ENCODE measurements at places on chromosomes 7 and 10.

GRCh38 chr7:45646996-45647825 lies 73.0 kb downstream of the ADCY1 start:
- no peak overlapping the region for H3K4me3 ChIP-seq
- H3K27ac ChIP-seq = no peak overlapping the region
- peaks cover 7% of the 10 kb centered on the region for H3K27me3 ChIP-seq
- H3K36me3 ChIP-seq = no peaks in the 10 kb centered on the region
- H3K4me1 ChIP-seq = peaks cover 4% of the 10 kb centered on the region

- H3K27me3 ChIP-seq = no peaks in the 10 kb centered on the region
- no peak overlapping the region for H3K4me3 ChIP-seq
- H3K27ac ChIP-seq = peak overlapping the region; percentile 71
- H3K36me3 ChIP-seq = peaks cover 9% of the 10 kb centered on the region
- DNase-seq = no peak
These were observed 191.9 kb downstream of the ELFN1 start for GRCh38 chr7:1861799-1862458.

DNA sequence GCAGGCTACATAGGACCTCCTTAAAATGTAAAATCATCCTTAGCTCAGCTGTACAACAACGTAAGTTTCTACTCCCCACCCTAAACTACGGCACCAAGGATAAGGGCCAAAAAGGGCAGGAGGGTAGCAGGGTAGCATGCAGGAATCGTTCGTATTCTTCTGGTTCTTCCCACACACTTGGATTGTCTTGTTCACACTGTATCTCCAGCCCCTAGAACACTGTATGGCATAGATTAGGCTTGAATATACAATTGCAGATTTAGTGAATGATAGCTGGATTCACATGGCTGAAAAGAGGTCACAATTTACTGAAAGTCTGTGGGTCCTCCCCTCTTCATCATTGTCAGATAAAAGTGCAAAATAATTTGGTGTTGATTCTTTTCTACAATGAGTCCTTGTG lies 28.2 kb upstream of the PRKAR2B start:
- no peak overlapping the region for H3K27ac ChIP-seq
- no peaks in the 10 kb centered on the region for H3K36me3 ChIP-seq
- no peak for DNase-seq
- H3K4me3 ChIP-seq = no peak overlapping the region
- H3K4me1 ChIP-seq = no peaks in the 10 kb centered on the region

GRCh38 chr10:102718220-102718619 lies 3.8 kb downstream of the SFXN2 start:
- DNase-seq = no peak
- no peaks in the 10 kb centered on the region for H3K27me3 ChIP-seq
- H3K4me3 ChIP-seq = no peak overlapping the region
- H3K27ac ChIP-seq = no peak overlapping the region

DNA sequence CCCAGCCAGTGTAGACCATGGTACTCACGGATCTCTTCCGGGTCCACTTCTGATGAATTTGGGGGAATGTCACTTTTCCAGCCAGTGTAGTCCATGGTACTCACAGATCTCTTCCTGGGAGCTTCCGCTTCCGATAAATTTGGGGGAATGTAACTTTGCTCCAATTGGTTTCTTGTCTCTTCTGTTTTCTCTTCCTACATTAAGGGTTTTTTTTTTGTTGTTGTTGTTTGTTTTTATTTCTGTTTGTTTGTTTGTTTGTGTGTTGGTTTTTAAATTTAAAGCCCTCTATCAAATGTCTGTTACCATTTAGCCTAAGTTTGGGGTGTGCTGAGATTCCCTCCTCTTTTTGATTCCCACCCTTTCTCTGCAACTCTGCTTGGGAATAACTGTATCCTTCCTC lies 475.8 kb upstream of the FZD8 start:
- no peak for DNase-seq
- no peaks in the 10 kb centered on the region for H3K36me3 ChIP-seq
- H3K4me3 ChIP-seq = no peak overlapping the region
- H3K27me3 ChIP-seq = no peaks in the 10 kb centered on the region

- peaks cover 14% of the 10 kb centered on the region for H3K4me1 ChIP-seq
- H3K27ac ChIP-seq = no peak overlapping the region
- no peak overlapping the region for H3K4me3 ChIP-seq
These were observed 103.0 kb downstream of the AUTS2 start for GRCh38 chr7:69701288-69701687.

DNA sequence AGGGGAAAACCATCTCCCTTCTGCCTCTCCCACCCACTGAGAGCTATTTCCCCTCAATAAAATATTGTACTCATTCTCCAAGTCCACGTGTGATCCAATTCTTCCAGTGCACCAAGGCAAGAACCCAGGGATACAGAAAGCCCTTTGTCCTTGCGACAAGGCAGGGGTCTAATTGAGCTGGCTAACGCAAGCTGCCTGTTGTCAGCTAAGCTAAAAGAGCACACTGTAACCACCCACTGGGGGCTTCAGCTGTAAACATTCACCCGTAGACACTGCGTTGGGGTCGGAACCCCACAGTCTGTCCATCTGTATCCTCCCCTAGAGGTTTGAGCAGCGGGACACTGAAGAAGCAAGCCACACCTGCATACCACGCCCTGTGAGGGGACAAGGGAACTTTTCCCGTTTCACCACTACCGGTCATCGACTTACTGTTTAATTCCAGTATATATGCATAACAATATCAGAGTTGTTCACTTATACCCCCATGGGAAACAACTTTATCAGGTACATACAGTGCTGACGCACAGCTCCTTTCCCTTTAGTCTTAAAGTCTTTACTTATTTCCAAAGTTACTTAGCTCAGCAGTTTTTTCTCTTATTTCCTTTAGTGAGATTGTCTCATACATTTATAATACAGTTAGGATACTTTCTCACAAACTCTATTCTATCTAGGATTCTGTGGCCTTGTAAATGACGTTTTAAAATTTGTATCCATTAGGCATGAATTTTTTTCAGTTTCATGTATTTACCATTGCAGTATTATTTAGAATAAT lies 721.6 kb downstream of the ANKRD7 start:
- no peaks in the 10 kb centered on the region for H3K4me1 ChIP-seq
- no peak overlapping the region for H3K27ac ChIP-seq
- no peaks in the 10 kb centered on the region for H3K36me3 ChIP-seq
- no peak overlapping the region for H3K4me3 ChIP-seq
- H3K27me3 ChIP-seq = no peaks in the 10 kb centered on the region

DNA sequence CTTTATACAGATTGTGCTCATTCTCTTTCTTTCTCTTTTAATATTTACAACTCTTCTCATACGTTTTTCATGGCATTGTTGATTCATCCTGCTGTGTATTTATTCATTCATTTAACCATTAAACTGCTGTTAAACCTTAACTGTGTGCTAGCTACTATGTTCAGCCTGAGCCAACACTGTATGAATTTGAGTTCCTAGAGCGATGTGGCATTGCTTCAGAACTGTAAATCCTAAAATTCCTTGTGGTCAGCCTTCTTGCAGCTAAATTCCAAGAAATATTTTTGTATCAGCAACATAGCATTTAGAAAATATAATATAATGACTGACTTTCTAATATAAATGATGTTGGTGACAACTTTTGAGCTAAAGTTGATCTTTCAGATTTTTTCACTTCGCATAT lies 184.7 kb upstream of the FZD1 start:
- peaks cover 13% of the 10 kb centered on the region for H3K4me1 ChIP-seq
- H3K4me3 ChIP-seq = no peak overlapping the region
- H3K27ac ChIP-seq = no peak overlapping the region
- no peak for DNase-seq

DNA sequence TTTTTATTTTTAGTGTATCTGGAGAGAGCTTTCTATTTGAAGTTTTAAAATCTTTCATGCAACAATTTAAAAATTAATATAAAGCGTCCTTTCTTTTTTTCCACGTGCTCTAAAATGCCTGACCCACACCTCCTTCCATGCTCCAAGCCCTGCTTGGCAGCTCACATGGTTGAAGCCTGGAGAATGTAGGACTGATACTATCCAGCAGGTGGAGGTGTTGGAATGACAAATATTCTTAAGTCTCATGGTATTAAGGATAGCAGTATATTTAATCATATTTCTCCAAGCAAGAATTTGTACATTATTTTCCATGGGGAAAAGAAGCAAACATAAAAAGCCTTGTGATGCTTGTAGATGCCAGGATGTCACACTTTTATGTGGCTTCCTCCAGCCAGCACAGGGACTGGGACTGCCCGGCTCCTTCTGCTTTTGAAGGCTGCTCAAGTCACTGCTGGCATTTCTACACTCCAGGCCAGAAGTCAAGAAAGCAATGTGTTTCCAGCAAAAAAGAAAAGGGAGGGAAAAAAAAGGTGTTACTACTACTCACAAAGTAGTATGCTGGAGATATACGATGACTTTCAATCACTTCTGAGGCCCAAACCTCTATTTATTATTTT lies 49.7 kb downstream of the BZW2 start:
- H3K27me3 ChIP-seq = no peaks in the 10 kb centered on the region
- H3K27ac ChIP-seq = no peak overlapping the region
- peaks cover 43% of the 10 kb centered on the region for H3K36me3 ChIP-seq
- no peak overlapping the region for H3K4me3 ChIP-seq
- no peak for DNase-seq

DNA sequence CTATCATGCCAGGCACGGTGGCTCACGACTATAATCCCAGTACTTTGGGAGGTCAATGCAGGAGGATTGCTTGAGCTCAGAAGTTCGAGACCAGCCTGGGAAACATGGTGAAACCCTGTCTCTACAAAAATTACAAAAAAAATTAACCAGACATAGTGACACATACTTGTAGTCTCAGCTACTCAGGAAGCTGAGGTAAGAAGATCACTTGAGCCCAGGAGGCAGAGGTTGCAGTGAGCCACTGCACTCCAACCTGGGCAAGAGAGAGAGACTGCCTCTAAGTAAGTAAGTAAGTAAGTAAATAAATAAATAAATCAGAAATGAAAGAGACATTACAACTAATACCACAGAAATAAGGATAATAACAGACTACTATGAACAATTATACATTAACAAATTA lies 36.2 kb downstream of the PDLIM1 start:
- no peaks in the 10 kb centered on the region for H3K27me3 ChIP-seq
- peak overlapping the region; percentile 76 for H3K27ac ChIP-seq
- H3K4me1 ChIP-seq = peaks cover 17% of the 10 kb centered on the region
- H3K36me3 ChIP-seq = peaks cover 33% of the 10 kb centered on the region
- H3K4me3 ChIP-seq = no peak overlapping the region
- no peak for DNase-seq

DNA sequence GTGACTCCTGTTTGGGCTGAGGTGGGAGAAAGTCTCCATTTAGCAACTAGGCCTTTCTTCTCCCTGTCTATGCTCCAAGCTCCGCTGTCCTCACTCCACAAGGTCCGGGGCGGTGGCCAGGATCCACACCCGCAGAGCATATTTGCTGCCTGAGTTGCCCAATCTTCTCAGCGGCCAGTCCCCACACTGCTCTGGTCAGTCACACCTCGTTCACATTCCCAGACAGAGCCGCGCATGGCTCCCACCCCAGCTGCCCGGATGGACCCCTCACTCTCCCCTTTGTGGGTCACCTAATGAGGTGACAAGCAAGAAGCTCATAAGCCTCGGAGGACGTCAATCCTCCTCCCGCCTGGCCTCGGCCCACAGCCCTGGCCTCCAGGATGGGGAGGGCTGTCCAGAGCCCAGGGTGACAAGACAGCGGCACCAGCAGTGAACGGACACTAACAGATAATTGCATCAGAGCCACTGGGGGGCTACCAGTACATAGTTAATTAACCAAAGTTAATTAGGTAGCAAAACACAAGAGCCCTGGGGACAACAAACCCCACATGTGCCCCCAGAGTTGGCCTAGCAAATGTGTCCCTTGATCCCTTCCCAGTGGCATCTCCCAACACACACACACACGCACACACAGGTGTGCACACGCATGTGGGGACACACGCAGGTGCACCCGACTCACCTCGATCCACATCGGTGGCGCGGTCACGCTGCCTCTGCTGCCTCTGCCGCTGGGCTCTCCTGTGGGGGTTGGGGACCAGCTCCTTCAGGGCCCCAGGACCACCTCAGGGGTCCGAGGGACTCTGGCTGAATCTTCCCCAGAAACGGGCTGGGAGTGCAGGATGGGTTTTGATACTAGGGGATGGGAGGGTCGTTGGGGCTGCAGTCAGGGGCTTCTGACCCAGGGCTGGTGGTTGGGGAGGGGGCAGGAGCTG lies 11.8 kb downstream of the EPHA1 start:
- no peak for DNase-seq
- H3K36me3 ChIP-seq = peaks cover 18% of the 10 kb centered on the region
- peaks cover 2% of the 10 kb centered on the region for H3K4me1 ChIP-seq
- no peak overlapping the region for H3K4me3 ChIP-seq
- no peak overlapping the region for H3K27ac ChIP-seq
- H3K27me3 ChIP-seq = peaks cover 6% of the 10 kb centered on the region

DNA sequence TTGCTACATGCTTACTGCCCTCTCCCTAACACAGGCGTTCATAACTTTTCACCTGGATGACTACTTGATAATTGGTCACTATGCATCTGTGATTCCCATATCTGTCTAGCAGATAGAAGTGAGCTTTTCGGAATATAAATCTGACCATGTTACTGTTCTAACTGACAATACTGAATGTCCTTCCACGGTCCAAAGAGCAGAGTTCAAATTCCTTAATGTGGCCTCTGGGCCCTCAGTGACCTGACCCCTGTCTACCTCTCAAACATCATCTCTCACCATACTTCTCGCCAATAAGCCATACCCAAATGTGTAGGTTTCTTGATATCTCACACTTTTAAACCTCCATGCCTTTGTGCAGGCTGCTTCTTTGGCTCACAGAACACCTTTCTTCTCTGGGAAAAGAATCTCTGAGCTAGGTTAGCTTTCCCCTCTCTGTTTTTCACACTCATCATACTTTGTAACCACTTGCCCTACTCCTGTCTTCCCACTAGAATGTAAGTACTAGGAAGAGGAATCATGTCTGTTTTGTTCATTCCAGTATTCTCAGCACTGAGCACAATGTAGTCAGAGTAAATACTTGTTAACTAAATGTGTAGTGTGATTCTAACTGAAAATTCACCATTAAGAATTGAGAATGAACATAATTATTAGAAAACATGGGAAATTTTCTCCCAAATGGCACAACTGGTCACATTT lies 39.2 kb upstream of the LRRC17 start:
- H3K27ac ChIP-seq = no peak overlapping the region
- no peak for DNase-seq
- no peaks in the 10 kb centered on the region for H3K4me1 ChIP-seq
- H3K4me3 ChIP-seq = no peak overlapping the region
- no peaks in the 10 kb centered on the region for H3K27me3 ChIP-seq
- peaks cover 7% of the 10 kb centered on the region for H3K36me3 ChIP-seq

DNA sequence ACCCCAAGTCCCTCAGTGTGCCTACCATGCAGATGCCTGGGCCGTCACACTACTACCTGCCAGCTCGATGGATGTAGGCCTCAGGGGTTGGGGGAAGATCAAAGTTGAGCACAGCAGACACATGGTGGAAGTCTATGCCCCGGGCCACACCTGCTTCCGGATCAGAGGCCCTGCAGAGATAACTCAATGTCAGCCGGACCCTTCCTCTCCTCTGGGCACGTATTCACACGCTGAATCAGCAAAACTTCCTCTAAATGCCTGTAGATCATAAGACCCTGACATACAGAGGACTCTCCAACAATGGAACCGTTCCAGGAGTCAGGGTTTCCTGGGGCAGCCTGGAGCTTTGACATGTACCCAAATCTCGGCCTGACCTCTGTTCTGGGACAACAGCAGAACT lies 3.7 kb downstream of the DDX56 start:
- H3K27me3 ChIP-seq = no peaks in the 10 kb centered on the region
- peaks cover 69% of the 10 kb centered on the region for H3K36me3 ChIP-seq
- peaks cover 40% of the 10 kb centered on the region for H3K4me1 ChIP-seq
- no peak overlapping the region for H3K27ac ChIP-seq
- no peak overlapping the region for H3K4me3 ChIP-seq

All from stimulated activated naive B cell treated with anti-CD40 and anti-IgM and Interleukin-4, amounts not matched to agents 10 μg/mL and 1 μg/mL and 100 μg/mL, for 72 hours (primary cell).